ENCODE measurements at places on chromosomes 2 and 18. TPM values are rescaled to one million over a fixed set of nuclear protein-coding genes. Genes with fewer than 3 reads are reported as not detected.

GRCh38 chr2:45497355-45497754 lies 113.7 kb downstream of the SRBD1 start:
- DNase-seq, result no peak

- no peak for DNase-seq
These were observed 2.2 kb downstream of the HMSD start for GRCh38 chr18:63951302-63951705.

DNA sequence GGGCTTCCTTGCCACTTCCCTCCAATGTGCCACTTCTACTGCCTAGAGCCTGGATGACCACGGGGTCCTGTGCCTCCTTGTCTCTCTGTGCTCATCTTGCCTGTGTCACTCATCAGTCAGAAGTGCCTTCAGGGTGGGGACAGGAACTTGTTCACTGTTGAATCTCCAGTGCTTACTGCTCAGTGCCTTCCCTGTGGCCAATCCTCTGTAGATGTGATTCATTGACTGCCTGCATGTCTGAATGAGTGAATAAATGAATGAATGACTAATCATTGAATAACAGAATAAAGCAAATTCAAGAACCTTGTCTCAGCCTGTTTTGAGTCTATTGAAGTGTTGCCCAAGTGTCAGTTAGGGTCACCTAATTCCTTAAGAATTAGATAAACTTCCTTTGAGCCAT lies 42.3 kb upstream of the FAM136A start:
- DNase-seq, result no peak

DNA sequence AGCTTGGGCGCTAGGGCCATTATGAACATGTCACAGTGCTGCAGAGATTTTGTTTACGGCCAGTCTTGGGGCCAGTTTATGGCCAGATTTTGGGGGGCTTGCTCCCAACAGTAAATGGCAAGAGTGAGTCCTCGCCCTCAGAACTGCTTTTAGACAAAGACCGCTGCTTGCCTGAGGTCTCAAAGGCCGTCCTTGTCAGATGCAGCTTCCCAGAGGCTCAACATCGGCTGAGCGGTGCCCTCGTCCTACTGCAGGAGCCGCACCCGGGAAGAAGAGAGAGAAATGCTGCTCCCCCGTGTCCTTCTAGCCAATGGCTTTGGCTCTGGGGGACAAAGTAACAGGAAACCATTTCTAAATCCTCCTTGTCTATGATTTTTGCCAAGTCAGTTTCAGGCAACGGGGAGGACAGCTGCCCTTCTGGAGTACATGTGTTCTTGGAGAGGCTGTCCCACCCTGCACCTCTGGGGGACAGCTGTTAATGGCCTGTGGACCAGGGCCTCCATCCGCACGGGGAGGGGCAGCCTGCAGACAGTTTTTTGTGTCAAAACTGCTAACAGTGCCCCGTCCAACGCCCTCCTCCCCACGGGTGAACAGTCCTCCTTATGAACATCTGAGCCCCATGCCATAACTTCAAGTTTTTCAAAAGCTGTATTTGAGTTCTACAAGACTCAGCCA lies 66.1 kb downstream of the C18orf63 start:
- DNase-seq, result no peak

DNA sequence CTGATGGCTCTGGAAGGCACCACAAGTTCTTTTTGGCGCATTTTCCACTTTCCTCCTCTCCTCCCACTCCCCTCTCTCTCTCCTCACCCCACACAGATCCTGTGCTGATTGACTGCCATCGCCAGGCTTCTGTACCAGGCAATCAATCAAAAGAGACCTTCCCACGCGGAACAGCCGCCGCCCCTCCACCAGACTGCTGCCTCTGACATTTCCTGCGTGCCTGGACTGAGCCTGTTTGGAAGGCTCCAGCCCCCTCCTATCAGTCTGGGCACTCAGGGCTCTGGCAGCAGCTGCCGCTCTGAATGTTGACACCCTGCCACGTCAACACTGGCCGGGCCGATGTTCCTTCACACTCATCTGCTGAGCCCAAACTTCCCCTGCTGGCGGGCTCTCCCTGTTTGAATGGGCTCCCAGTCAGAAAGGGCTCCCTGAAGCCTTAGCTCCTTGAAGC lies 467.7 kb downstream of the EPHA4 start:
- DNase-seq, result no peak

Gene TEX44
- not detected for polyA plus RNA-seq

DNA sequence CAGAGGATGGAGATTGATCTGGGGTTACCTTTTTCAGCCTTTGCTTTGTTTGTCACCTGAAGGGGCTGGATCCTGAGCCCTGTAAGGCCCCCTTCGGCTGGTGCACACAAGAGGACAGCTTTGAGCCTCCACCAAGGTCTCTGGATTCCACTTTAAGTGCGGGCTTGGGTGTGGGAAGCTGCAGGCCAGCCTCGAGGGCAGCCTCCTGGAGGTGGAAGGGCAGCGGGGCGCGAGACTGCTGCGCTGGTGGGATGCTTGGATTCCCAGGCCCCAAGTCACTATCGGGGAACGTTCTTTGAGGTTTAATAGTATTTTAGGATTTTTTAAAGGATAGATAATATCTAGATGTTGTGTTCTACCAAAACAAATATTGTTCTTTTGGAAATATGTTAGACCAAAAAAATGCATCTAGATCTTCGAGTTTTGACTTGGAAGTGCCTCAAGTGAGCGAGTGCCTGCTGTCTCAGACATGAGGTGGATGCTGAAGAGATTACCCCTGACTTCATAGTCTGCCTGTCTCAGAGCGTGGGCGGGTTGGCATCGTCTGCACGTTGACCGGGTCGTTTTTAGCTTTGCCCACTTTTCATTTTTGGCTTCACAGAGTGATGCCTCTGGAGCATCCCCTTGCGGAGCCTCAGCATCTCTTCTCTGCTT lies 113.8 kb downstream of the AGAP1 start:
- DNase-seq, result no peak

DNA sequence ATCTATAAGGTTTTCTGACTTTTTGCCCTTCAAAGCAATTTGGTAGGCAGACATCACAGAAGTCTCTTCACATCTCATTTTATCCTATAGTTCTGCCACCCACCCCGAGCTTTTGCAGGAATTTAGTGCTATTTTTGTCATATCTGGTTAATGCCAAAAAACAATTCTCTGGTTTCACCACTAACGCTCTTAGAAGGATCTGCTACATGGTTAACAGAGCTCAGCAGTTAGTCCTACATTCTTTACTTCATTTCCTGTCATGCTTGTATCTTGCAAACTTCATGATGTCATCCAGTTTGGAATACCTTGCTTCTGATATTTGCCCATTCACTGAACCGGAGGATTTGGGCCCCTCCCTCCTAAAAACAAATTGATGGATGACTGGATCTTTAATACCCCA lies 116.8 kb upstream of the SERPINE2 start:
- no peak for DNase-seq

Gene FECH
- polyA plus RNA-seq, result 40.5 TPM

GRCh38 chr2:168992026-168992425 lies 39.1 kb downstream of the ABCB11 start:
- no peak for DNase-seq

Gene FEV
- not detected for polyA plus RNA-seq

Gene HOXD11
- polyA plus RNA-seq, result 68.6 TPM

Gene PRKRA
- 89.7 TPM for polyA plus RNA-seq

Gene RAB6C
- polyA plus RNA-seq, result 0.91 TPM

Gene SULT1C2
- polyA plus RNA-seq, result 94.9 TPM

DNA sequence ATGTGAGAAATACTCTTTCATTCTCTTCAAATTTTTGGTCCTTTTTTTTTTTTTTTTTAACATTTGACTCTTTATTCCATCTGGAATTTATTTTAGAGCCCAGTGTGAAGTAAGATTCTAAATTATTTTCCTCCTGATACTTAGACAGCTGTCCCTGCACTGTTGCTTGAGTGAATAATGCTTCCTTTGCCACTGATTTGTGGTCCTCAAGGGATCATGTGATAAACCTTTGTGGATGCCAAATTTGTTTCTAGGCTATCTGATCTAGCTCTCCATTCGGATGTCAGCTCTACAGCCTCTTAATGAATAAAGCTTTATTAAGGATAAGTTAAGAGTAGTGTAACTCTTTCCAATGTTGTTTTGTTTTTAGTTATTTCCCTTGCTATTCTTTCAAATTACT lies 142.3 kb downstream of the SMAD7 start:
- DNase-seq, result no peak

DNA sequence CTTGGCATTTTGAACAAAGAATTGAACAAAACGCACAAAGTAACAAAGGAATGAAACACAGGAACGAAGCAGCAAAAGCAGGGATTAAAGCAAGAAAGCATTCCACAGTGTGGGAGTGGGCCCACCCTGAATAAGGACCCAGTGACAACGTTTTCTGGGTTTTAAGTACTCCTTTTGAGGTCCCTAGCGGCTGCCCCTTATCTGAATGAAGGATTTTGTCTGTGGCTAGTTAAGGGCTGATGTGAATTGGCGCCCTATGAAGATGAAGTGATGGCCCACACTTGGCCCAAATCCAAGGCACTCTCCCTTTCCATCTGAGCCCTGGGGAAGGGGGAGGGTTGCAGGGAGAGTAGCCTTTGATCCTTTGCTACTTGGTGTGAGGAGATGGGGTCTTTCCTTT lies 7.8 kb upstream of the CCDC141 start:
- no peak for DNase-seq

Gene SCN7A
- 12.9 TPM for polyA plus RNA-seq

DNA sequence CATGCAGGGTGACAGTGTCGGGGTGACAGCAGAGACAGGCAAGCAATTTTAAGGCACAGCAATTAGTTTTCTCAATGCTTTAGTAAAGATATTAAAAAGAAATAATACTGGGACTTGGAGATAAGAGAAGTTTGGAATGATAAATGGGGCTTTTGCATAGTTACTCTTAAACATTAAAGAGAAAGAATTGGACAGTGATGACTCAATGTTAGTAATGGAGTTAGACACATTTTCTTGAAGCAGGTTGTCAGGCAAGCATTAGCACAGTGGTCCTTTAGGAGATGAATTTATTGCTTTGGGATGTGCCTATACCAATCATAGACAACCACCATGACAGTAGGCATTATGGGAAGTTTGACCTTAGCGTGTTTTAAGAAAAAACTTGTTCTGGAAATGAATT lies 228.3 kb upstream of the RAB12 start:
- DNase-seq, result no peak

- DNase-seq, result no peak
These were observed 229.5 kb upstream of the COPS8 start for GRCh38 chr2:236855866-236856847.

DNA sequence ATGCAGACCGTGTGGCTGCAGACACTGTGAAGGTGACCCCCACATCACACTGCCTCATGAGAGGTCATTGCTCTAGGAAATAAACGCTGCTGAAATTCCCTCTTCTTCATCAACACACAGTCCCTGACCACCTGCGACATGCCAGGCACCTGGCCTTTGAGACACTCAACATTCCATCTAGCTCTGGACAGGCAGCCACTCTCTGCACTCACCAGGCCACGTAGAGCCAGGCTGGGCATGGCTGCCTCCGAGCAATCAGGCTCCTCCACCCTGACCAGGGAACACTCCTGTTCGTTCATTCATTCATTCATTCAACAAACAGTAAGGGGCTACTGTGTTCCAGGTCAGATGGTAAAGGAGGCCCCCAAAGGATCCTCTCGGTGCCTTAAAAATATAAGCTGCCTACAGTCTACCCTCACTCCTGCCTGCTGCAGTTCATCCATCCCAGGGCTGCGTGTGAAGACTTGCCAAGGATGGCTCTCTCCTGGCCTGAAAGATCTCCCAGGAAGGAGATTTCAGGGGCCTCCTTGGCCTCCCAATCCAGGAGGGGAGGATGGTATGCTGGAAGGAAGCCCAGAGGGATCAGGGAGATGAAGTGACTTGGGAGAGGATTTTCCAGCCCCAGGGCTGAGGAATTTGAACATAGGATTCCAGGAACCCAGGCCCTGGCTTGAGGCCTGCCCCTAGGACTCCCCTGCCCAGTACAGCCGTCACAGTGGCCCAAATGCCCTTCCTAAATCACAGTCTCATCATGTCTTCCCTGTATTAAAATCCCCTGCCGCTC lies 66.7 kb downstream of the TNS1 start:
- no peak for DNase-seq

DNA sequence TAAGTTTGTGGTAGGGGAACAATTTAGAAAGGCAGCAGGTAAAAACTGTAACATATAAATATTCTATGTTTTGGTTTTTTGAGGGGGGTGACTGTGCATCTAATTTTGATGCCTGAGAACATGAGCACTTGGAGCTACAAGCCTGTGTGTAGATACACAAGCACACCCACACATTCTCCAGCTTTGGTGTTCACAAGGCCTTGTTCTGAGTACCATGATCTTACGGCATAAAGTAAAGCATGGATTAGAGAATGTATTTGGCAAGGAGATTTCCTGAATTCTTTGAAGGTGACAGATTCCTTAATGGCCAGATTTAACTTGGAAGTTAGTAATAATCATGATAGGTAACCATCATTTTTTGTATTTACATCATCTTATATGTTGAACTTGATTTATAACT lies 42.7 kb downstream of the MAP3K20 start:
- no peak for DNase-seq

DNA sequence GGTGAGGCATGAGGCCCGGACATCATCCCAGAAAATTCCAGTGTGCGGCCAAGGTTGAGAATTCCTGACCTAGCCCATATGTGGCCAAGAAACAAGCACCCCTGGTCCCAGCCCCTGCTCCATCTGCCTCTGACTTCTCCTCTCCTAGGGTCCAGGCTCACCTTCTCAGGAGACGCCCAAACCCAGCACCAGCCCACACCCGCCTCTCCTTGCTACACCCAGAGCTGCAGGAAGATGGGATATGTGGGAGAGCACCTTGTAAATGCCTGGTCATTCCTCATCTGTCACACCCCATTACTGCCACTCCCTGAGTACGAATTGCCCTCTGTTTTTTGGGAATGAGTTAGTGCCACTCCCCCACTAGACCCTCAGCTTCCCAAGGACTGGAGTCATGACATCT lies 7.3 kb upstream of the ATP6V1B1 start:
- no peak for DNase-seq

Gene ANKRD23
- 4.0 TPM for polyA plus RNA-seq

DNA sequence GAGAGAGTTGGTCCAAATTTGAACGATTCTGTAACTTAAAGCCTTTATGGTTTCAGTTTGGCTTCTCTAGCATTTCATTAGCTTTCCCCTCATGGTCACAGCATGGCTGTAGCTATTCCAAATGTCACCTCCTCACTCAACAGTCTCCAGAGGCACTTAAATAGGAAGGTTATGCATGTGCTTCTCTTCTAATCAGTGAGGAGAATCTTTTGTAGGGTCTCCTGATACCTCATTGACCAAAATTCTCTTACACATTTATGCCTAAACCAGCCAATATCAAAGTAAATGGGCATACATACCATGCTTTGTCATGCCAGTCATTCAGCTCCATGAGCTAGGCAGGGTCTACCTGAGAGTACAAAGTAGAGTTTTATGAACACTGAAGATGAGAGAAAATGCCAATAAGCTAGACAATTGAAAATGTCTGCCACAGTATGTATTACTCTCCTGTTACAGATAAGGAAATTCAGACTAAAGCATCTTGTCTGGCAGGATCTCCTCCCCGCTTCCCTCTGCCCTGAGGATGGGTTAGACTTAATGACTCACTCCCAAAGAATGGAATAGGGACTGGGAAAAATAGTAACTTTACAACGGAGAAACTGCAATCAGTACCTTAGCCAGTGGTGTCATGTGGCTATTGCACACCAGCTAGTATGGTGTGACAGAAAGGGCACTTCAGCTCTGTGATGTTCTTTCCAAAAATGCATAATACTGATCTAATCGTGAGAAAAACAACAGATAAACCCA lies 15.4 kb downstream of the DSG2 start:
- no peak for DNase-seq
